Stimulated activated CD4-positive, alpha-beta T cell treated with anti-CD3 and anti-CD28 coated beads, Interleukin-1b, Interleukin-23, amount 100 ng/mL, for 1 hour (primary cell): ENCODE measurements at places on chromosomes 1 and 21.

GRCh38 chr1:201307231-201307630 is 23.9 kb downstream of the PKP1 start:
- no peak for DNase-seq

DNA sequence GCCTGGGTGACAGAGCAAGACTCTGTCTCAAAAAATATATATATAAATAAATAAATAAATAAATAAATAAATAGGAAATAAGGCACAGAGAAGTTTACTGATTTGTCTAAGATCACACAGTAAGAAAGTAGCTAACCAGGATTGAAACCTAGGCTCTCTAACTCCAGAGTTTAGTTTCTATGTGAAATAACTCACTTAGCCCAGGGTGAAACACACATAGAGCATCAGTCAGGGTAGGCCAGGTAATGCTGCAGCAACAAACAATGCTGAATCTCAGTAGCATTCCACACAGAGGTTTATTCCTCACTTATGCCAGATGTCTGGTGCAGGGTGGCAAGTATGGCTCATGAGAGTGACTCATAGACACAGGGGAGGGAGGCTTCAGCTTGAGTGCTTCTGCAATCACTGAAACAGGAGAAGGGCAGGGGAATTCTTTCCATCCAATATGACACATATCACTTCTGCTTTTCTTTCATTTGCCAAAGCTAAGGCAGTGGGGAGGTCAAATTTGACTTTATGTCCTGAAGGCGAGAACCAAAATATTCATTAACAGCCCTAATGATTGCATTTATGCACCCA is 37.1 kb upstream of the KANK4 start:
- DNase-seq = no peak

DNA sequence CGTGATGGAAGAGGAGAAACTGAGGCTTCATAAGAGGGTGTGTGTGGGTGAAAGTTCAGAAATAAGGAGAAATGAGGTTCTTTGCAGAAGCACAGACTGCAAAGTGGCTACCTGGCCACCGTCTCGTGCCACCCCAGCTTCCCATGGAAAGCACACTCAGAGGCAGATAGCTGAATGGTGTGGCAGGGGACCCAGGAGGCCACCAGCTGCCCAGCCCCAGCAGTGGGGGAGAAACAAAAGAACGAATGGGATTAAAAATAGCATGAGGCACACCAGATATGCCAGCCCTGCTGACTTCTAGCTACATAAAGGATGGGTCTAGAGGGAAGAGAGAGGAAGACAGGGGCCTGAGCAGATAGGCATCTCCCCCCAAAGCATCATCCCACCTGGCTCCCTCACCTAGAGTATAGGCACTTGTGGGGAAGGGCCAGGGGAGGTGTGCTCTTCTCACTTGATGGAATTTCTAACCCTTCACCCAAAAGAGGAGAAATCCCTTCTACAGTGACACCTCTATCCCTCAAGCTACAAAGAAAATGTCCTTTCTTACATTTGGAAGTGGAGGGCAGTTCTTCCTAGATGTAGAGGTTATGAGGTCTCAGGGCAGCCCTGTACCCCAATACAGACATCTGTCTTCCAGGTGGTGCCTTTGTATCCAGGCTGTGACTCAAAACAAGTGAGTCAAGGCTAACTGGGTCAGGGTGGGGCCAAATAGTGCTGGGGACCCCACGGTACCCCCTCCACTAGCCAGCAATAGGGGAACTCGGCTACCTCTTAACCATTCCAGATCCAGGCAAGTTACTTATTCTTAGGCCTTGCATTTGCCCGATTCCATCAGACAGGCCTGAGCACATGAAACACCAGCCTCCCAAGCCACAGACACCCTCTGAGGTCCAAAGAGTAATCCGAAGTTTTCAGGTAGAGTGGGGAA is 3.5 kb downstream of the HDGF start:
- DNase-seq = no peak

- DNase-seq = no peak
These were observed 89.9 kb upstream of the SSX2IP start for GRCh38 chr1:84780000-84780716.

- DNase-seq = no peak
These were observed 43.0 kb upstream of the AK4 start for GRCh38 chr1:65104854-65105534.
